ENCODE measurements at places on chromosomes 3 and 15.

DNA sequence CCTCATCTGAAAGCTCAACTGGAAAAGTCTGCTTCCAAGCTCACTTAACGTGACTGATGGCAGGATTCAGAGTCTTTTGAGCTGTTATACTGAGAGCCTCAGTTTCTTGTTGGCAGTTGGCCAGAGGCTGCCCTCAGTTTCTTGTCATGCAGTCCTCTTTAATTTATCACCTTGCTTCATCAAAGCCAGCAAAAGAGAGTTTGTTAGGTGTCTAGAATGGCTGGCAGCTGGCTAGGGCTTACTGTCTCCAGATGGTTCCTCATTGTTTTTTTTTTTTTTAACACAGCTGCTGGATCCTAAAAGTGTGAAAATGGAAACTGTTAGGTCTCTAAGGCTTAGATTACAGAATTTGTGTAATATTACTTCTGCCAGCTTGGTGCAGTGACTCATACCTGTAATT is 310.6 kb downstream of the PDCD6IP start:
- DNase-seq: no peak

DNA sequence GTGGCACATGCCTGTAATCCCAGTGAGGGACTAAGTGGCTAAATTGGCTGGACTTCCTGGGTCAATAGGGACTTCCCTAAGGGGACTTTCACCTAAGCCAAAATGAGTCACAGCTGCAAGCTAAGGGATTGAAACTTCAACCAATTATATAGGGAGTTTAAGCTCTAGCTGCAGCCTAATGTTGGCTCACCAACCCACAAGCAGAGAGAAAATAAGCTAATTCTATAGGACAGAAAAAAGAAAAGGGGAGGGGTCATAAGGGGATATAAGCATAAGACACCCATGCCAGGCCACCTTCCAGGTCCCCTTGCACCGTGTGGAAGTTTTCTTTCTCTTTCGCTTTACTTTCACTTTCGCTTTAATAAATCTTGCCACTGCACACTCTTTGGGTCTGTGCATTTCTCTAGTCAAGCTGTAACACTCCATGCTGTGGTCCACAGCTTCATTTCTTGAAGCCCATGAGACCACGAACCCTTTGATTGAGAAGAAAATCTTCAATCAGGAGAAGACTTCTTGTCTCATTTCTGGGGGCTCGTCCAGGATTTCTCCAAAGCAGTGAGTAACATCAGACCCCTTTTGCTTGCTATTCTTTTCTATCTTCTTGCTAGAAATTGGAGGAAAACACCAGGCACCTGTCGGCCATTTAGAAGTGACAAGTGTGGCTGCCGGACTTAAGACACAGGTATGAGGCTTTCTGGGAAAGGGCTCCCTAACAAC is 192.3 kb downstream of the IGSF11 start:
- DNase-seq: no peak

GRCh38 chr3:54706738-54707137 is 221.1 kb downstream of the LRTM1 start:
- DNase-seq: no peak

GRCh38 chr3:185726254-185726967 is 98.4 kb downstream of the IGF2BP2 start:
- DNase-seq: no peak

DNA sequence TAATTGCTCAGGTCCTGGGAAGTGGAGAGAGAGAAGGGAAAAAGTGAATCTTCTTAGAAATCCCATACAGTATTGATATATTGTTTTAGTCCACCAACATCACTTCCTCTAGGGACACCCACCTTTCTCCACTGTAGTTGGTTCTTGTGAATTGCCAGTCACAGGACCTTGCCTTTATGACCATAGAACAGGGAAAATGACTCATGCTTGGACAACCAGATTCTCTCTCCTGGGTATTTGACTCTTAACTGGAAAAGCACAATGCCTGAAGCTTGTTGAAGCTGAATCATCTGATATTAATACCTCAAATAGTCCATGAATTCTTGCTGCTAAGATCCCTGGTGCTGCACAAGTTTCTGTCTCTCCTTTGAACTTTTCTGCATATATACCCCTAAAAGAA is 32.5 kb upstream of the DCLK3 start:
- DNase-seq: peak; percentile 50

DNA sequence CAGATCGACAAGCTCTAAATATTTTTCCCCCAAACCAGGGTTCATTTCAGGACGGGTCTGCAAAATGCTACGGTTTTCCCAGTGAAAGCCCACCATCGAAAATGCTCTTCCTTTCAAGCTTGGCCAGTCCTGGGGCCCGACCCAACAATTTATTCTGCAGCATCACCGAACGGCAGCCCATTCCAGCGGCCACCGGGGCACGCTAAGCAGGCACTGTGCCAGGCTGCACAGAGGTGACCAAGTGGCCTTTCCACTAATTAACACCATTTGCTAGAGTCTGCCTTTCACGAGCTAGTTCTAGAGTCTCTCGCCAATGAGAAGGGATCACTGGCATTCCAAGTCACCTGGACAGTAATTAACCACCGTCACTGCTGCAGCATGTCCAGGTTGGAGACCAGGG is 14.4 kb downstream of the RGMA start:
- no peak for DNase-seq

DNA sequence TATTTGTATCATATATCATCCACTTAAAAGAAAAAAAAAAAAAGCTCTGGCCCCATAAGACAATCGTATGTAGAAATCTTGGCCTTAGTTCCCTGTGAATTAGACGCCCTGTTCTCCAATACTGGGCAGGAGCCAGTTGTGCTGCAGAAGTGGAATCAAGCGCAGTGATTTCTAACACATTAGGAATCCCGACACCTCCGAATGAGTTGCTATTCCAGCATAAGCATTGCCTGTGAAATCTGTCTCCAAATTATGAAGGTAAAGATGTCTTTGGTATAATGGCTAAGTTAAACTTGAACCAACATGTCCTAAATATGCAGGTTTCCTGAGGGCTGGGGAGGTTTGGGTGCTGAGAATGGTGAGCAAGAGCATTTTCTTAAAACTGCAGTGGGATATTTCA is 199.4 kb upstream of the ARRDC4 start:
- no peak for DNase-seq

GRCh38 chr3:148379763-148380382 is 317.8 kb upstream of the AGTR1 start:
- DNase-seq: peak; percentile 81

- DNase-seq: no peak
These were observed 12.5 kb downstream of the SSR3 start for GRCh38 chr3:156542101-156543042.

GRCh38 chr3:43699864-43700263 is 9.1 kb downstream of the ABHD5 start:
- DNase-seq: peak; percentile 29

DNA sequence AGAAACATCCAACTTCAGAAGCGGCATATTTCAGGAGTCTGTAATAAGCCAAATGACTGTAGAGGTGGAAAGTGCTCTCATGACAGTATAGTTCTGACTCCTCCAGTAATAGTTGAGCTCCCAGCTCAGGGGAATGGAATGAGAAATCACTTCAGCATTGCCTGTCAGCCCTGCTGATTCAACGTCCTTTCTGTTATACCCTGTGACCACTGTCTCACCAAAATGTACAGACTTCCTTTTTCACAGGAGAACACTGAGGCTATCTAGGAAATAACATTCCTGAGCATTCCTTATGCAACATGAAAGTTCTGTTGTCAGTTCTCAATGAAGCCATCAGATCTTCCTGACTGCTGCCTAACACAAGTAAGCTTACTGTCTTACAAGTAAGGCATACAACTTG is 284.5 kb upstream of the MME start:
- DNase-seq: peak; percentile 88

DNA sequence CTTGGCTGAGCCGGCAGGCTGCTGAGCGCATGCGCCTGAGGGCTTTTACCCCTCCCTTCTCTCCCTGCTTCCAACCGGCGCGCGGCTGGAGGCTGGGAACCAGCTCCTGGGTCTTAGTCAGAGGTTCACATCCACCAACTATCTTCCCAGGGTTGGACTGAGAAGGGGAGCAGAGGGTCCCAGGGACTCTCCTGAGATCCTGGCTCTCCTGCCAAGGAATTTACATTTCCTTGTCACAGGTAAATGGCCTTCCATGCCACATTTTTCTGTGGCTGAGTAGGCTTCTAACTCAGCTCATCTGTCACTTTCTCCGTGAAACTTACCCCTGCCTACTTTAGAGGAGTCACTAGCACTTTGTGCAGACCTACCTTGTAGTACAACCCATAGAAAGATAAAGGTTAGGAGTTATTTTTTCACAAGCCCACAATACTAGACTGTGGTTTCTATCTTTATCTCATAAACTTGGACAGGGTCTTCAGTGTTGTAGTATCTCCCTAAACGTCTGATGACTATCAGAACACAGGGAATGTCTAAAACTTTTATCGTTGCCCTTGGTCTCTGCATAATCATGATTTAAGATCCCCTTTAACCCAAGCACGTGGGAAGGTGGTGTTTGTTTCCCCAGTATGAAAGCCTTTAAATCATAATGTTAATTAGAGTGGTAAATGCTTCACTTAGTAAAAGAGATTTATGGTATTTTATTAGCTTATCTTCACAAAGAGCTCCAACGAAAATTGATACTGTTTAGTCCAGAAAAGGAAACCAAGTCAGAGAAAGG is 638 bp upstream of the TBC1D5 start:
- DNase-seq: no peak

- DNase-seq: no peak
These were observed 15.8 kb downstream of the ABHD17C start for GRCh38 chr15:80710635-80711554.

- DNase-seq: peak; percentile 79
These were observed 116.6 kb downstream of the SLCO3A1 start for GRCh38 chr15:91970142-91970541.

- DNase-seq: no peak
These were observed 61.2 kb downstream of the KLHL6 start for GRCh38 chr3:183494341-183494740.

DNA sequence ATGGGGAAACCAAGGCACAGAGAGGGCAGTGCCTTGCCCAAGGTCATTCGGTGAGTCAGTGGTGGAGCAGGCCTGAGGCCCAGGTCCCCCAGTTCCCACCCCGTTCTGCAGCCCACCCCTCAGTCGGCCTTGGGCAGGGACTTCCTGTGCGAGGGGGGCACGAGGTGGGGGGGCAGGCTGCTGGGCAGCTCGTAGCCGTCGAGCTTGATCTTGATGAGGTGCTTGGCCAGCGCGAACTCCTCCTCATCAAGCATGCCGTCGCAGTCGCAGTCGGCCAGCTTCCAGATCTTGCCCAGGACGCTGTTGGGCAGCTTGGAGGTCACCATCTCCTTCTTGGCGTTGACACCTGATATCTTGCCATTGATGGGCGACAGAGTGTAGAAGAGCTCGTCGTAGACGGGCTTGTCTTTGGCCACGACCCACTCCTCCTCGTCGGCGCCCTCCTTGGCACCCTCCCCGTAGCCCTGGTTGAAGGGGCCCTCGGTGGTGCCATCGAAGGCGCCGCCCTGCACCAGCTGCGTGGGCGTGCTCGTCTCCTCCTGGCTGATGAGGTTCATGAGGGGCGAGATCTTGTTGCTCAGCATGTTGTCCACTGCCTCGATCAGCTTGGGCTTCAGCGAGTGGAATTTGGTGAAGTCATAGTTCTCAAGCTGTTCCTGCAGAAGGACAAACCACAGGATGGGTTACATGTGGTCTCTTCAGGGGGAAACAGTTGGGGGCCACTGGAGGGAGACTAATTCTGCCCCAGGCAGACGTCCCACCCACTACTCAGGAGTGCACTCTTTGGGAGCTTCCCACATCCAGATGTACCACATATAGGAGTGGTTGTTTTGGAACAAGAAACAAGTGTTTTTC is 6.9 kb upstream of the SPTBN5 start:
- DNase-seq: no peak

GRCh38 chr3:178735032-178735674 is 198.9 kb downstream of the KCNMB2 start:
- no peak for DNase-seq

- no peak for DNase-seq
These were observed 36.9 kb downstream of the PCSK6 start for GRCh38 chr15:101452572-101452971.

DNA sequence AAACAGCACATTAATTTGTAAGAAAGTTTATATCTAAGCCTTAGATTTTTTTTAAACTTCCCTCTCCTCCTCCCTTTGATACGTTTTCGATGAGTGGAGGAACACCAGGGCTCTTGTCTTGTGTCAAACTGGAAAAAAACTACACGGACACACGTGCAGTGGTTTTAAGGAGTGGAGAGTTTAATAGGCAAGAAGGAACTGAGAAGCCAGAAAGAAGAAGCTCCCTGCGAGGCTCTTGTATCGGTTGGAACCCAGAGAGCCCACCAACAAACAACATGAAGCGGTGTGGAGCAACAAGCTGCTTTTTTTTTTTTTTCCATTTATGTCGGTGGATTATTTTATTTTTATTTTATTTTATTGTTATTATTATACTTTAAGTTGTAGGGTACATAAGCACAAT is 18.6 kb downstream of the NDUFB4 start:
- DNase-seq: no peak

DNA sequence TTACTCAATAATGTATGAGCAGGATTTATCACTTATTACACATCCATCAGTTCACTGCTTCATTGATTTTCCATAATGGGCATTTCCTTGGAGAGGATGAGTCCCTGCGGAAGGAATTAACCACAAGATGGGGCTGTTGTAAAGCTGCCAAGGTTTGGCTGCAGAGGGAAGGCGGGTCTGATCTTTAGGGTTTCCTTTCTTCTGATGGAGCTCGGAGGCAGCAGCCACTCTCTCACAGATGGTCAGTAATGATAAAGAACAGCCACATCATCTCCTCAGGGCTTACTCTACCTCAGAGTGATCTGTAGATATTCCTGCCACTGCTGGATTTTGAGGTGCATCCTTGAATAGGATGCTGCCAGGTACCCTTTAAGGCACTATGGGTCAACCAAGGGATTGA is 115.2 kb downstream of the USP13 start:
- peak; percentile 68 for DNase-seq

- no peak for DNase-seq
These were observed 117.4 kb upstream of the MBNL1 start for GRCh38 chr3:152151216-152151876.

GRCh38 chr3:177597311-177598096 is 400.2 kb upstream of the TBL1XR1 start:
- DNase-seq: peak; percentile 93

DNA sequence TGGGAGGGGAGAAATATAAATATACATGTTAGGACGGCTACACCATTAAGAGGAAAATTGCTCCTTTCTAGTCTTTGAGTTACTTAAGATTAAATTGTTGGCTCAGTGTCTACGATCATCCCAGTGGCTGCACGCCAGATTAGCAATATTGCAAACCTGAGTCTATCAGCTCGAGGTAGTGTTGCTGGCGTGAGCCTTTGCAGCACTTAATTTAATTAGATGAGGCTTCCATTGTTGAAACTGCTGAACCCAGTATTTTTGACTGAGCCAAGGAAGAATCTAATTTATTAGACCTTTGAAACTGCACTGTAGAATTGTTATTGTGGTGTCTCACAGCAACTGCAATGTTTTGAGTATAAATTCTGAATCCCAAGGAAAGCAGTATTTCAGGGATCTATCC is 782.4 kb upstream of the ROBO1 start:
- DNase-seq: no peak

- DNase-seq: no peak
These were observed 43.1 kb upstream of the SLC24A5 start for GRCh38 chr15:48077616-48078184.
